Stimulated activated naive CD8-positive, alpha-beta T cell treated with anti-CD3 and anti-CD28 coated beads, Interleukin-15, amount 100 ng/mL, for 72 hours (primary cell): ENCODE measurements at places on chromosomes 3 and 15.

DNA sequence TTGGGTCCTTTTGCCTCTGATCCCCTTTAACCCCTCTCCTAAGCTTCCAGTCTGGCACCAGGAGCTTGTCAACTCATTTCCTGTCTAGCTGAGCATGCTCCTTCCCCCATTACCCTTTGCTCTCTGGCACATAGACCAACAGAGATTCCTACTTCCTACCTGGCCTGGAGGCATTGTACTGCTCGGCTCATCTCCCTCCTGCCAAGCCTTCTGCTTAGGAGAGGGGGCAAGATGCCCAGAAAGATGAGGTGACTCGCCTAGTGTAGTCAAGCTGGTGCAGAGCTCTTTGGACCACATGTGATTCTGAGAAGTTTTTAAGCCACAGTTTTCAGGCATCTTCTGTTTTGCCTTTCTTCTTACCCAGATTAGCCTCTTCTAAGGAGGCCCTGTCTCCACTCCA is 95.4 kb downstream of the ZNF621 start:
- DNase-seq: no peak

- no peak for DNase-seq
Observed at GRCh38 chr15:47727676-47728075, 10.4 kb downstream of the SEMA6D start.

- no peak for DNase-seq
Observed at GRCh38 chr3:7428206-7428718, 567.3 kb downstream of the GRM7 start.

DNA sequence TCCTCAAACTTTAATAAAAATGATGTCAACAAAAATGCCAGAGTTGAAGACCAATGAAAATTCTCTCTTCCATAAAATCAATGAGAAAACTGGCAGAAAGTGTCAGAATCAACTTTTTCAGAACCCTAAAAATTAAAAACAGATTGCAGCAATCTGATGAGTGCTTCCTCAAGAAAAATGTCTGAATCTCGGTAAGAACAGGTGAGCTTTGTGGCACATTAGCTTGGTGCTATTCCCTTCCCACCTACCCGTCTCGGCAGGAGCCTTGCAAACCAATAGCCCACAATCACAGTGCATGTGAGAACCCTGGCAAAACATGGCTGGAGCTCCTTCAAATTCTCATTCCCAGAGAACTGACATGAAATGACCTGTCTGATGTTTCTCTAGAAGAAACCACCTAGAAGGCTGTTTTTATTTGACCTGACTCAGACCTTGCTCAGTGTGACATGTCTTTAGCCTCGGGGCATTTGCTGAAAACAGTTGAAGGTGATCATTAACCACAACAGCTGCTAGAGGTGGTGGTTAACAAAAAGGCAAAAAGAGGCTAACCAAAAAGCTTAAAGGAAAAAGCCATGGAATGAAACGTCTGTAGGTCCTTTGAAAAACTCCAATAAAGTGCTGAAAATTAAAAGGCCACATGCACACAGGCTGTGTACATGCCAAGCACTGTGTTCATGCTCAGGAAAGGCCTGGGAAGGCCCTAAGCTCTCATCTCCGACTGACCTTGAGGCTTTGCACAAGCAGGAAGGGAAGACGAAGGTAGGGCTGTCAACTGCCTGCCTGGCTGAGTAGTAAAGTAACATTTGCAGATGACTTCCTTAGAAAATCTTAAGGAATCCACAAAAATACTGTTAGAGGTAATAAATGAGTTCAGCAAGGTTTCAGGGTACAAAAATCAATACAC is 253.0 kb upstream of the NSMCE3 start:
- no peak for DNase-seq

DNA sequence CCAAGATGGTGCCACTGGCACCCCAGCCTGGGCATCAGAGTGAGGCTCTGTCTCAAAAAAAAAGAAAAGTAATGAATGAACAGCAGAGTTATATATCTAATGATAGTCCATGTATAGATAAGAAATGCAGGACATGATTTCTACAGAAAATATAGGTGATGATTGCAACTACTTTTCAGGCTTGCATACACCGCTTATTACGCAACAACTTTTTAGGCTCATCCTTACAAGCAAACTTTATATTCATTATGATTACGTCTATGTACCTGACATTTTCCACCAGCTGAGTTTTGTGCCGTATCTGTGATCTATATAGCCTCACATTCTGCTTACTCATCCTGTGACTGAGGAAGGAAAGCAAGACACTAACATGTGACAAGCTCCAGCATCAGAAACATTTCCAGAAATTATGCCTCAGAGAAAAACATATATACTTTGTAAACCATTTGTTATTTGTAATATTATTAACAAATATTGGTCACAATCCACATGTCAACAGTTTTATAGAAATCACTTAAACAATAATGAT is 906.3 kb downstream of the ZPLD1 start:
- no peak for DNase-seq

DNA sequence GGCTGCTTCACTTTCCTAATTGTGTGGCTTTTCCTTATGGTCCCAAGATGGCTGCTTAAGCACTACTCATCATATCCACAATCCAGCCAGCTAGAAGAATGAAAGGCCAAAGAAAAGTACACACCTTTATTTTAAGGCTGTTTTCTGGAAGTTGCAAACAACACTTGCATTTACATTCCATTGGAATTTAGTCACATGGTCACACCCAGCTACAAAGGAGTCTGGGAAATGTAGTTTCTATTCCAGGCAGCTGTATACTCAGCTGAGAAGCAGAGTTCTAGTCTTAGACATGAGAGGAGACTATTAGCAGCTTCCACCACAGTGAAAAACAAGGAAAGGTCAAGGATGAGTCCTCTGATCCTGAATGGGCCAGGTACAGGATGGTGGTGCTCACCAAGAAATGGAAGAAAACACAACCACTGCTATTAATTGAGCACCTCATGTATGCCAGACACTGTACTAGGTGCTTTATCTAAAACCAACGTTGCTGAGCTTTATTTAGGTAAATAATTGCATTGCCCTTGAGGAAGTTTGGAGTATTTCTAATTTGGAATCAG is 28.0 kb upstream of the ATG7 start:
- DNase-seq: no peak
